ENCODE measurements at places on chromosomes 1 and 21.

- DNase-seq, result no peak
Measured at GRCh38 chr1:168535536-168535935, 8.3 kb downstream of the XCL2 start.

GRCh38 chr1:67335411-67335810, 27.7 kb downstream of the IL12RB2 start:
- no peak for DNase-seq

DNA sequence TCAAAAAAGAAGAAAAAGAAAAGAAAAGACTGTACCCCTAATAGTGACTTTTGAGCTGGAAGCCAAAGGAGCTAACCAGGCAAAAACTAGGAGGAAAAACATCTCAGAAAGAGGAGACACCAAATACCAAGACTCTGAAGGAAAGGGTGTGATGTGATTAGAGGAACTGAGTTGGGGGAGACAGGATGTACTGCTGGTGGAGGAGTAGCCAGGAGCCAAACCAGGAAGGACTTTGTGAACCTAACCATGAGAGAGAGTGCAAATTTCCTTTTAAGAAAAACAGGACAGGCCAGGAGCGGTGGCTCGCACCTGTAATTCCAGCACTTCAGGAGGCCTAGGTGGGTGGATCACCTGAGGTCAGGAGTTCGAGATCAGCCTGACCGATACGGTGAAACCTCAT, 4.1 kb upstream of the RBP7 start:
- no peak for DNase-seq

GRCh38 chr21:38921511-38922251, 116.0 kb downstream of the ETS2 start:
- no peak for DNase-seq

DNA sequence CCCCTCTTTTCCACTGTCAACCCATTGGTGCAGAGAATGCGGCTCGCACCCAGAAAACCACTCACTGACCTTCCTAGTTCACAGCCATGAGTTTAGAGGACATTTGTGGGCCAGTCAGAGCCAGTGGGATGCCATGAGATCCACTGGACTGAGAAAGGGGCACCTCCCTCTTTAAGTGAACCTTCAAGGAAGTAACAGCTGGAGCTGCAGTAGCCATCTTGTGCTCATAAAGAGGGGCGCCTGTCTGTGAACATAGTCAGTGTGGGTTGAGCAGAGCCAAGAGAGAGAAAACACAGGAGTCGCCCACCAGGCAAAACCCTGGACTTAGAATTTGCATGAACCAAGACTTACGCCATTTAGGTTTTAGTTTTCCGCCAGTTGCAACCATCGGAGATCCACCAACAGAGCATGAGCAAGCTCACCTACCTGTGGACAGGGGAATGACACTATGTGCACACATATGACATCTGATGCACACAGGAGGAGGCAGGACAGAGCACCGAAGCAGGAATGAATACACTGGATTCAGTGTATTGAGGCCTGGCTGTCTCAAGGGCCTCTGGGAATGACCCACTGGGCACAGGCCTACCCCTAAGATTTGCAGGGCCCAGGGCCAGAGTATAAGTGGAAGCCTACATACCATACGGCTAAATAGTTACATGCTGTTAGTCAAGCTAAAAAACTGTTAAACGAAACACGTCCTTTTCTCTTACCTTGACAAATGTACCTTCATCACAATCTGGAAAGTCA, 151.6 kb downstream of the GRIK3 start:
- peak; percentile 5 for DNase-seq

DNA sequence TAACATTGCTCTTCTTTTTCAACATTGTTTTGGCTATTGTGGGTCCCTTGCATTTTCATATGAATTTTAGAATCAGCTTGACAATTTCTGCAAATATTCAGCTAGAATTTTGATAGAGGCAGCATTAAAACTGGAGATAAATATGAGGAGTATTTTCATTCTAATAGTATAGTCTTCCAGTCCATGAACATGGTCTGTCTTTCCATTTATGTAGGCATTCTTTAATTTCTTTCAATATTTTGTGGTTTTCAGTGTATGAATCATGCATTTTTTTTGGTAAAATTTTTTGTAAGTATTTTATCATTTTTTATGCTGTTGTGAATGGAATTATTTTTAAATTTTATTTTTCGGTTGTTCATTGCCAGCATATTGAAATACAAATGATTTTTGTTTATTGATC, 97.2 kb downstream of the DNAH14 start:
- no peak for DNase-seq

- no peak for DNase-seq
Measured at GRCh38 chr21:16082038-16082816, 352.4 kb downstream of the USP25 start.

DNA sequence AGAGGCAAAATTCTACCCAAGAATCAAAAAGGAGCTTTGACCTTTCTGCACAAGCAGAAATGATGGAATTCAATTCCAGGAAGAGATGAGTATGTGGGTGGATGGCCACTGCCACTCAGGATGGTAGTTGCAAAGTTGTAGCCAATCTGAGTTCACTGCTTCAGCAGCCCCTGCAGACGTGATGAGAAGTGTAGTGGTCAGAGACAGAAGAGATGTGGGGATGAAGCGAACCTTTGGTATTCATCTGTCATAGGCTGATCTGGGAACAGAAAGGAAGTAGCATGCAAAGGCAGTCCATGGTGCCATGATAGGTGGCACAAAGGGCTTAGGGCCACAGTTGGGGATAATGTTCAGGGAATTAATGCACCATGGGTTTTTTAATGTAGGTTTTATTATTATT, 81.1 kb upstream of the PGBD5 start:
- no peak for DNase-seq

DNA sequence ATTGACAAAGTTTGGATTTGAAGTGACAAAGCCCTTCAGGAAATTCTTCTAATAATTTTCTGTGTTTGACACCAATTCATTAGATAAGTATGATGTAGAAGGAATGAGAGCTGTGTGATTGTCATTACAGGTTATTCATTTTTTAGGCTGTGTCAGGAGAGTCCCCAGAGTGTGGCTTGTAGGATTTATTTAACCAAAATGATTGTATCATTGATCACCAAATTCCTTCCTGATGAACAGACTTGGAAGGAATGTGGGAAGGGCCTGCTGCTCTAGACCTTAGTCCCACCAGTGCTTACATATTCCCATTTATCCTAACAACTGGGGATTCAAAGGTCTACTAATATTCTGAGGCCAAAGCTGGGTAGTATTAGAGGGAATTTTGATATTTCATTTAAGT, 383.3 kb upstream of the KAZN start:
- no peak for DNase-seq

DNA sequence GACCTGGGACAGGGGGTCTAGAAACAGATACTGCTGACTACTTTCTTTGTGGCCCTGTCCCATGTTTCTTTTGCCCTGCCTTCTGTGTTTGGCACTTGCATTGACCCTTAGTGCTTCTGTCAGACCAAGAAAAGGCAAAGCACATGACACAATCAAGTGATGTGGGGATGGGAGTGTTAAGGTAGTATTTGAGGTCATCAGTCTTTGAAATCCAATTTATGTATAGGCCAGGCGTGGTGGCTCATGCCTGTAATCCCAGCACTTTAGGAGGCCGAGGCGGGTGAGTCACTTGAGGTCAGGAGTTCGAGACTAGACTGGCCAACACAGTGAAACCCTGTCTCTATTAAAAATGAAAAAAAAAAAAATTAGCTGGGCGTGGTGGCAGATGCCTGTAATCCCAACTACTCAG, 26.0 kb downstream of the SERBP1 start:
- no peak for DNase-seq

- DNase-seq, result no peak
Measured at GRCh38 chr1:3074800-3075199, 5.8 kb downstream of the PRDM16 start.

DNA sequence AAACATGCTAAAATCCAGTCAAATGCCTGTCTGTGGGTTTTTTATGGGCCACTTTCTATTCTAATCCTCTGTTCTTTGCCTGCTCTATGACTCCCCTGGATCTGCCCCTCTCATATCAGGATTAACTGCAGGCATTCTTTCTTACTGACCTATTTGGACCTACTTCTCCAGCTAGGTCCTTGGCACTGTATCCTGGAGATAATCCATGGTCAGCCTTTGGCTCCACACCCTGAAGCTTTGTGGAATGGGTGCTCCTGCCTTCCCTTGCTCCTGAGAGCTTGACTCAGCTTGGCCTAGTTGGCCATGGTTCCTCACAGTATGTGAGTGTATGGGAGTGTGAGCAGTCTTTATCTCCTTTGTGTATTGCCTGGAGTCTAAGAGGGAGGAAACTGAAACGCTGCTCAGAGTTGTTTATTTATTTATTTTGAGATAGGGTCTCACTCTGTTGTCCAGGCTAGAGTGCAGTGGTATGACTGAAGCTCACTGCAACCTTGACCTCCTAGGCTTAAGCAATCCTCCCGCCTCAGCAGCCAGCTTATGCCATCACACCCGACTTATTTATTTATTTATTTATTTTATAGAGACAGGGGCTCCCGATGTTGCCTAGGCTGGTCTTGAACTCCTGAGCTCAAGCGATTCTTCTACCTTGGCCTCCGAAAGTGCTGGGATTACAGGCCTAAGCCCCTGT, 28.7 kb upstream of the CDC14A start:
- no peak for DNase-seq

DNA sequence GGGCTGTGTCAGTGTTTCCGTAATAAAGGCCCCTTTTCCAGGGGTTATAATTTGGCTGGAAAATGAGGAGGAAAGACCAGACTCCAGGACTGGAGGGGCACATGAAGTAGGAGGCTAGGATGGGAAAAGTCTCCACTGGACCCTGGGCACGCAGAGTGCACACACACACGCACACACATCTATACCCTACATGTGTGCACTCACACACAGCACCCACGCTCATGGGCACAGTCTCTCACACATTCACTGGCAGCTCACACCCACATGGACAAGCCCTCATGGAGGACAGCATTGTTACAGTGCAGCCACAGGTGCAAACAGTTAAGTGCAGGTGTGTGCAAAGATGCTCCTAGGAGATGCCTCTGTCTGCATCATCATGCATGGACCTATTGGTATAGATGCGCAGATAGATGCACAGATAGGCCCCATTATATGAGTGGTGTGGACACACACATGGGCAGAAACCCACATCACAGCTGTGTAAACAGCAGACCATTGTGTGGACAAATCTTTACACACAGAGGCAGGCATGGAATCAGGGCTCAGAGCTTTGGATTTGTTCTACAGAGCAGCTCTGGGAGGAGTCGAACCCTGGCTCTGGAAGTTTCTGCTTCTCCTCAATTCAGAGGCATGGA, 9.1 kb upstream of the RUNX3 start:
- DNase-seq, result no peak

DNA sequence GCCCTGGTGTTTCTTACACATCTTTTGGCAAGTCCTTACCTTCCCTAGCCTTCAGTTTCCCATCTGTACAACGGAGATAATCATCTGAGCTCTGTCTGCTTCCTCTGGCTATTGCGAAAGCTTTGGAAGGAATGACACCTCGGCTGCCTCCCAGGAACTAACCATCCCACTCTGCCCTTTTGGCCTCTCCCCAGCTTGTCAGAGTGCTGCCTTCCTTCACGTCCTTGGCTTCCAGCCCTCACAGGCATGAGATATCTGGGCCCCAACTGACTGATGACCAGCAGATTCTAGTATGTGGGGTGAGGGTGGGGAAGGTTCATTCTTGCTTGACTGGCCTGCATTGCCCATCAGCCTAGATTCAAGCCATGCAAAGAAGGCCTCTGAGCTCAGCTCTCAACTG, 253.1 kb upstream of the FGGY start:
- DNase-seq, result peak; percentile 84

GRCh38 chr1:55039342-55040082, at the start of gene PCSK9:
Gene PCSK9, plus strand, starts transcription at chr1:55039548. Its CDS starts 290 bp downstream, at chr1:55039838.
- no peak for DNase-seq
